Activated CD8-positive, alpha-beta T cell treated with anti-CD3 and anti-CD28 coated beads, Interleukin-2, amount 10 ng/mL, durations not matched to agents 7 days and 5 days (primary cell): ENCODE measurements at places on chromosomes 6 and 20. TPM values are rescaled to one million over a fixed set of nuclear protein-coding genes. Genes with fewer than 3 reads are reported as not detected.

The ZBTB46 gene
- total RNA-seq = not detected

The GRM4 gene
- total RNA-seq = not detected

The TRAPPC3L gene
- not detected for total RNA-seq

The DLL1 gene
- 10.7 TPM for total RNA-seq

- no peak for DNase-seq
These were observed 30.9 kb downstream of the PYGB start for GRCh38 chr20:25278636-25279361.

GRCh38 chr6:33430991-33431879 lies 11.4 kb downstream of the SYNGAP1 start:
- DNase-seq = peak; percentile 93

DNA sequence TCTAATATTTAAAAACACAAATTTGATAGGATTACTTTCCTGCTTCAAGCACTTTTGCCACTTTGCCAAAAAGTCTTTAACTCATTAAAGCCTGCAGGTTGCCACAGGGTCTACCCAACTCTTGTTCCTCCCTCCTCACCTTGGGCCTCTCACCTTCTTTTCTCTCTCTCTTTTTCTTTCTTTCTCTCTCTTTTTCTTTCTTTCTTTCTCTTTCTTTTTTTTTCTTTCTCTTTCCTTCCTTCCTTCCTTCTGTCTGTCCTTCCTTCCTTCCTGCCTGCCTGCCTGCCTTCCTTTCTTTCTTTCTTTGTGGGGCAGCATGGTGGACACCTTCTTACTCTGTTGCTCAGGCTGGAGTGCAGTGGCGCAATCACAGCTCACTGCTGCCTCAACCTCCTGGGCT lies 50.2 kb downstream of the C6orf52 start:
- no peak for DNase-seq

- DNase-seq = peak; percentile 87
These were observed 23.4 kb upstream of the SLCO4A1 start for GRCh38 chr20:62618611-62619529.

DNA sequence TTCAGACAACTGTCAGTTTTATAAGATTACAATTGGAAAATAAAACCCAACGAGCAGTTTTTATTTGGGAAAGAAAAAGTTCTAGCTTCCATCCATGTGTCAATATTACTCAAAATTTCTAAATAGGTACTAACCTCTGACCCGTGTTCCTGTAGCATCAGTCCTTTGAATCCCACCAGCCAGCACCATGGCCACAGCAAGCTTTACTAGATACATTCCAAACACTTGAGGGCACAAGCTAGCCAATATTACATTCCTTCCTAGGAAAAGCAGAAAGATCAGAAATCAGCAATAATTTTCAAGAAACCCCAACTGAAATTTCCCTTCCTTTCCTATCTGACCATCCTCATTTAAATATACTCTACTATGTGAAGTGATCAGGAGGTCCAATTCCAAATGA lies 19.2 kb downstream of the ASF1A start:
- DNase-seq = no peak

DNA sequence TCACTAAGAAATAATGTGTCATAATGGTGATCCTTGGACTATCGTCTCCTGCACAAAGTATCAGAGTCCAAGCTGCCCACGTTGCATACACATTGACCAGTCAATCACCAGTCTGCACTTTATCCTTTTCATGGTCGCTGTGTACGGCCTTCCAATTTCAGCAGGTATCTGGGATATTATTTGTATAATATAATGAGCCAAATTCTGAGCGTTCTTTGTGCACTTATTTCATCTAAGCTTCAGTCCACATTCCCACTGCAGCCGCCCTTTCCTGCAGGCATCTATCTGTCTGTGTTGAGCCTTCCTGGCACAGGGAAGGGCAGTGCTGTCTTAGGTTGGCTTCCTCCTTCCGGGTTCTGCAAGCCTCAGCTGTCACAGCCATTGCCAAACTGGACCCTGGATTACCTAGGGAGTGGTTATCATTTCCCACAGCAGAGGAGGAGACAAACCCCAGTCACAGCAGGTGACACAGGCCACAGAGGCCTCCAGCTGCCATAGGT lies 174.3 kb downstream of the TTLL2 start:
- no peak for DNase-seq

DNA sequence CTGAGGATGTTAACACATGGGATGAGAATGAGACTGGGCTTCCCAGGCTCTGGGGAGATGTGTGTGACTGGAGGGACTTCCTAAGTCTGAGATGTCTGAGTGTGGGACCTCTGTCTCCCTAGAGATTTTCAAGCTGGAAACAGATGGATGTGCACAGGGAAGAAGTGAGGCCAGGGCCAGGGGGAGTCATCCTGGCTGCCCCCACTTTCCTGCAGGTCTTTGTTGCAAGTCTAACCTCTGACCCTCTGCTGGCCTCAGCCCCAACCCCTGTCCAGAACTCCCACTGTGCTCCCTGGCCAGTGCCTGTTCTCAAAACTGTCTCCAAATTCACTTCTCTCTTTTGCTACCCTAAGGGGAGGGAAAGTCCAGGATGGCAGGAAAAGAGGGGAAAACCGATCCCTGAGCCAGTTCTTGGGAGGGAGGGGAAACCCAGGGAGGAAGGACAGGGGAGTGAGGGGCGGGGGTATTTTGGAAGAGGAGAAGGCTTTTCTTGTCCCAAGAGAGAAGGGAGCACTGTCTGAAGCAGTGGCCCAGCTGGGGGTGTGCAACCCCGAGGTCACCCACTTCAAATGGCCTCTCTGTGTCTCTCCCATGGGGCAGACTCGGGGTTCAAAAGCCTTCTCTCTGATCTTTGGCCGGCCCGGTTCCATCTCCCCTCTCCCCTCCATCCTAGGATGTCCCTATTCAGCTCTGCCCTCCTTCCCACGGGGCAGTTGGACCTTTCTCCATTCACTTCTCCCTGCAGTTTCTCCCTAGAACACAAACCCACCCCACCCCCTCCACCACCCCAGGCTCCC lies 3.1 kb downstream of the PPP1R18 start:
- peak; percentile 51 for DNase-seq

DNA sequence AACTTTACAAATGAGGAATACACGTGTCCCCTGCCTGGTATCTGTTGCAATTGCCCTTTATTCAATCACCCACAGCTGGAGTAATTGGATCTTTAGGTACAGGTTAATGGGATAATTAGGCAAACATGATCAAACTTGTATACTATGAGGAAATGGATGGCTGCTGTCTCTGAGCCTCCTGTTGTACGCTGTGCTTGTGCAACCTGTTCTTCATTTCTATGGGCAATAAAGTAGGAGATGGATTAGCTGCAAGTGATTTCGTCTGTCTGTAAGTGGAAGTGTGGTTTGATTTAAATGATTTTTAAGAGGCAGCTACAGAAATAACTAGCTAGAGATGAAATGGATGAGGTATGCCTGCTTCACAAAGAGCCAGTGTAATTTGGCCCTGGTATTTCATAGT lies 474.1 kb downstream of the RNF144B start:
- DNase-seq = no peak

DNA sequence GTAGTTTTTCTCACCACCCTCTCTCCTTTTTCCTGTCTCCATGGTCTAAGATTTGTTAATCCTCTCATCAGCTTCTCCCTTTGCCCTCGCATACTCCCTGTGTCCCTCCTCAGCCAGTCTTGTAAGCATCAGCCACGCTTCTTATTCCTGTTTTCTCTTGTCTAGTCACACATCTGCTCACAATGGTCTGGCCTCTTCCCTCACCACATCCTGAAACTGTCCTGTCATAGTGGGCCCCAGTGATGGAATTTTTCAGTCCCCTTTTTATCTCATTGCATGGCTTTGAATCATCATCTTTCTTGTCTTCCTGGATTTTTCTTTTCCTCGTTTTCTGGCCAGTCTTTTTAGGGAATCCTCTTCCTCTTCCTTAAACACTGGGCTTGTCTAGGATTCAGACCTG lies 57.2 kb downstream of the GFRA4 start:
- DNase-seq = no peak

DNA sequence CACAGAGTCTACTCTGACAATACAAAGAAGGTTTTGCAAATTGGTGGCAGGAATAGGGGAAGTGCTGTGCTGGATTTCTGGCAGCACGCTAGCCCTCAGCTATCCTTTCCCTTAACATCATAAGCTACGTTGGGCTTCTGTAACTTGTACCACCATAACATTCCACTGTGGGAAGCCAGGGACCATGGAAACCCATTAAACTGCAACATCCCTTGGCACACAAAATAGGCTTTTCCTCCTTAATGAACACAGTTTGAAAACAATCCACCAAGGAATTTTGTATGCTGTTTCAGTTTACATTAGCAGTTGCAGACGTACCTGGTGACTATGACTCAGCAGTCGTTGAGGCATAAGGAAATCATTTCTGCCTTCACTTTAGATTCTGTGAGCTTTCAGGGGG lies 203.9 kb upstream of the RAB32 start:
- DNase-seq = no peak

GRCh38 chr20:14199111-14199510 lies 138.3 kb downstream of the FLRT3 start:
- no peak for DNase-seq

GRCh38 chr6:109491207-109491938 lies 8.4 kb upstream of the ZBTB24 start:
- DNase-seq = peak; percentile 66
